Mammary epithelial cell (primary cell): ENCODE measurements at places on chromosomes 4 and X. TPM values are rescaled to one million over a fixed set of nuclear protein-coding genes. Genes with fewer than 3 reads are reported as not detected.

- DNase-seq = peak; percentile 89
These were observed at the start of gene ZNF732 for GRCh38 chr4:304969-305680. ZNF732 (minus strand) TSS chr4:305474; CDS start chr4:305310, 164 bp downstream.

DNA sequence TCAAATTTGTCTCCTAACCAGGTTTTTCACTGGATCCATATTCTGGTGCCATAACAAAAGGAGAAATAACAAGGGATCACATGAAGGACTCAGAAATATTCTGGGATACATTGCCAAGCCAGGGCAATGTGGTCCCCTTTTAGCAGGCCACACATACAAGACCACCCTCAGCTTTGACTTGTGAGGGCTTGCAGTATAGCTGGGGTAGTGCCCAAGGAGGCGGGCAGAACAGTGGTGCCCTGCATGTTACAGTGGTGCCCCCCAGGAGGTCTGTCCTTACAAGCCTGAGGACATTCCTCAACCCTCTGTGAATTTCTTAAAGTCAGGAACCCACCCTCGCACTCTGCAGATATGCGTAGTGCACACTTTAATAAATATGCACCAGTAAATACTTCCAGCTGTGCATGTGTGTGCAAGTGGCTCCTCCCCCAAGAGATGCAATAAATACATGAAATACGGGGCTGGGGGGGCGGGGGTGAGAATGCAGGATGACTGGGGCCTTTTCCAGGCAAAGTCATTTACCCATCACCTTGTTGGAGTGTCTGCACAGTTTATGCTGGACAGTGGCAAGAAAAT lies 34.4 kb upstream of the TBL1X start:
- no peak for DNase-seq

Gene GATA1
- total RNA-seq = not detected

DNA sequence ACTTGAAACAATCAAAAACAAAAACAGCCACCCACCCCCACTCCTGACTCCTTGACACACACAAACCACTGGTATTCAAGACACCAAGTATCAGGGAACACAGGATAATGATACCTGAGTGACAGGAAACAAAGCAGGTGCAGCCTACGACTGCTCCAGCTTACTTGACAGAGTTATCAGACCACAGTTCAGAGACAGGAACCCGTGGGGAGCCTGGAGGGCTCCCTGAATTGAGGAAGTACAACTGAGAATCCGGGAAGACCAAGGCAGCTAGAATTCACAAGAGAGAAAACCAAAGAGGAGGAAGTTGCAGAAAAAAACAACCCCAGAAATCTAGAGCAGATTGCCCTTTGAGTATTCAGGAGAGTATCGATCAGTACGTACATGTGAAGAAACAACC lies 20.5 kb downstream of the COMMD8 start:
- DNase-seq = no peak

DNA sequence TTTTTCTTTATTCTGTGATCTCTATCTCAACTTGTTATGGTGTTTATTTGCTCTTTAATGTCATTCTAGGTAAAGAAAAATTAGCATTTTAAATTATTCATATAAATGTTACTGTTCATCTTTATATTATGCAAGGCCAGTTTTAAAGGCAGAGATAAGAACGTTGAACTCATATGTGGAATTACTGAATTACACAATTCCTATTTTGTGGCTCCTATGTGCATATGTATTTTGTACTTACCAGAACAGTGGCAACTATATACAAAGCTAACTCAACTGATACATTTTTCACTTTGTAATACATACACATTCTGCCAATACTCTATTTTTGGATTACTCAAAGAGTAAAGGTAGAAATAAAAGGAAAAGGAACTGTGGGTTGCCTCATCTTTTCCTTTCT lies 533.2 kb upstream of the NR3C2 start:
- DNase-seq = no peak

Gene BRS3
- not detected in 2 replicates for total RNA-seq

DNA sequence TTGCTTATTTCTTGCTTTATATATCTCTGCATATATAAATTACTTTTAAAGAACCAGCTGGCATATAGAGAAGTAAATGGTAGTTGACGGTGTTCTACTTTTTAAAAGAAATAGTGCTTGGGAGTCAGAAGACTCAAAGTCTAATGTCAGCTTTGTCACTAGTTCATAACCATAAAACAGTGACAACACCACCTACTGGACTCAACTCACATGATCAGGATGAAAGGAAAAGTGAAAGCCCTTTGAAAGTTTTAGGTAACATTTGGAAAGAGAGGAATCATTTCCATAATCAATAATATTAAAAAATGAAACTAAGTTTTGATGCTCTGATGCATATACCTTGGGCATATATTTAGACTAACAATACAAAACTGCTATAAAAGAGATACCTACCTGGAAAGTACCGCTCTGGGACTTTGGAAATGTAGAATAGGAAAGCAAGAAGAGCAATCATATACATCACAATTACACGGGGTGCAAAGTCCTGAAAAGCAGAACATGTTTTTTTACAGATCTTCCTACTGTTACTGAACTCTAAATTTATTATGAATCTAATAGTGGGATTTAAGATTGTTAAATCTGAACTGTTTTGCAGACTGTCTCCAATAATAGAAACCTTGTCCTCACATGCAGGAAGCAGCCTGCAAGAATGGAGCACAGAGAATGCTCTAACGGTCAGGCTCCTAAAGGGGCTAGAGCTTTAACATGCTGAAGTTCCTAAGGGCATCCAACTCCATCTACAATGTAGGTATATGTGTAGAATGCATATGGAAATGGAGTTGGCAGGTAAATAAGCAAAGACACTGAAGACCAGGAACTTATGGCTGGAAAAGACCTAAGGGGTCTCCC lies 15.6 kb downstream of the PAQR3 start:
- DNase-seq = no peak

DNA sequence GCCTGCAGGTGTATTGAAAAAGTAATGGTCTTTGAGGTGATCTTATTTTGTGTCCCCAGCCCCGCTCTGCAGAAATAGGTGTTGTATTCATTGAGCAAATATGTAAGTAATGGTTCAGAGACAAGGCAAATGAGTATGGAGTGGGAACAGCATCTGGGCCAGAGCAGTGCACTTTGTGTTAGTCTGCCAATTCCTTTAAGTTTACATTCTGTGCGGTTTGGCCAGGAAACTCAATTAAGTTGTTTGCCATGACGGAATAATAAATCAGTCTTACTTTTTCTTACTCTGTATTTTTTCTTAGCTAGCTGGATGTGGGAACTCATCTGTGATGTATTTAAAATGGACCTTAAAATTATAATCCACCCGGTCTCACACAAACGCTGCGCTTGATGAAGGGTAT lies 12.6 kb downstream of the DCLK2 start:
- no peak for DNase-seq

- peak; percentile 82 for DNase-seq
These were observed 11.0 kb downstream of the BMX start for GRCh38 chrX:15511563-15511962.

GRCh38 chrX:9542761-9543111 lies 77.9 kb downstream of the TBL1X start:
- DNase-seq = no peak

DNA sequence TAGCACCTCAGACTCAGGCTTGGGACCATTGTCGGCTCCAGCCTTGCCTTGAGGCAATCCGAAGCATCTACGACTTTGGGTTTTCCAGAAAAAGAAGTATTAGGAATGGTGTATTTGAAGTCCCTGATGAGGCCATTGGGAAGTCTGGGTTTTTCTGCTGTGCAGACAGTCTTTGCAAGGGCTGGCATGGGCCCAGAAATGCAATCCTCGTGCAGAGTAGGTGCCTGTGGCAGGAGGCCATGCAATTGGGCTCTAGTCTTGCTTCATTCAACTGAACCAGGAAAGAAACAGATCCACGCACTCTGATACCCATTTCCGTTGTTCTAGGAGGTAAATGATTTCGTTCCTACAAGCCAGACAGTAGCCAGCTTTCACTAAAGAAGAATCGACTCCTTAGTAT lies 12.4 kb downstream of the ZFP92 start:
- DNase-seq = no peak

DNA sequence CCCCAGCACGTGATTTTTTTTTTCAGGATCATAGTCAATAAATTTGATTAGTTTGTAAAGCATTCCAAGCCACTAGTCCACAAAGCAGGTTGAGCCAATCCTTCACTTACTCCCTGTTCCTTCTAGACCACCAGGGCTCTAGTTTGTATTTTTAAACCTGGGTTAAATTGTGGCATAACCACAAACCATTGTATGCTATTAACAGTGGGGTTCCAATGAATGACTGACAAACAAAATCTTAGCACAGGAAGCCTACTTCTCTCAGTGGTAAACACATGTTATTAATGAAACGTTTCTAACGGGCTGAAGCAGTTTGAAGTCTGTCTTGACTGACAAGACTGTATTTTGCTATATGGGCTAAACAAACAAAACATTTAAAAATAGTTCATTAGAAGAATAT lies 48.6 kb upstream of the GYPA start:
- no peak for DNase-seq

DNA sequence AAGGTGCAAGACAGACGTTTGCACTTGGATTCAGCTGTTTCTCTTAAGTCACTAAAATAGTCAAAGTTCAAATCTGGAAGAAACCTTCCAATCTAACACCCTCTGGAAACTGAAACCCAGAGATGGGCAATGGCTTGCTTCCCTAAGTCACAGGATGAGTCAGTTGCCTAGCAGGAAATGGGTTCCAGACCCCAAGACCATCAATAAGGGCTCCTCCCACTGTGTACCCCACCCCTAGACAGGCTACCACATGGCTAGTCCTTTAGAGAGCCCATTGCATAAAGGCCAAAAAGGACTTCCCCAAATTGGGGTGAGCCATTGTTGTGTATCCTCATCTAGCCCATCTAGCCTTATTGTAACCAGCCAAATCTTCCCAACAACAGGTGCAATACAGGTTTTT lies 216.2 kb downstream of the HS6ST2 start:
- no peak for DNase-seq

DNA sequence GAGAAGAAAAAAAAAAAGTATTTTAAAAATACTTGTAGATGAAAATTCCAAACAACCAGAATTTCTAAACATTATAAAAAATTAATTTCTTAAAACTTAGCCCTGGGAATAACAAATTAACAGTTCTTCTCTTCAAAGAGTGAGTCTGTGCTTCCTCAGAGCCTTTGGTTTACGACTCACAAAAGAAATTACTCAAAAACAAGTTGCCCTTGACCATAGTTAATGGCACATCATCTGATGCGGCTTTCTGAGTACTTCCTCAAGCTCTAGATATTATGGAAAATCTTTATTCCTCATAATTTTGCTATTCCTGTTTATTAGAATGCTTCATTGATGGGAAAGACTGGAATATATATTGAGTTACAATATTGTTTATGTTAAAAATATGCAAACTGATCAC lies 23.7 kb downstream of the TAPT1 start:
- no peak for DNase-seq

- no peak for DNase-seq
These were observed 276.1 kb downstream of the CFAP299 start for GRCh38 chr4:80611678-80611979.

DNA sequence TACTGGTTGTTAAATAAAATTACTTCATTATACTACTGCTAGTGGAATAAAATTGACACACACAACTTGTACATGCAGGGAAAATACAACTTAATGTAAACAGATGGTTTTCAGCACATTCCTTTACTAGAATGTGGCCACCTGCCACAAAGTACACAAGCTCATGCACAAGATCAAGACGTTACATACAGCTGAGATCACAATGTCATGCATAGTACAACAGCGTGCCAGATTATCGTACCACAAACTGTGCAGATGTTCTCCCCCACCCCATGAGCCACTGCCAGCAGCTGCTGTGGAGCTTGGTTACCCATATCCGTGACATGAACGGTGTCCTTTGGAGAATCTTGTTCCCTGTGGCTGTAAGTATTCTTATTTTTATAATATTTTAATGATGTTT lies 27.7 kb downstream of the FBXO8 start:
- no peak for DNase-seq

DNA sequence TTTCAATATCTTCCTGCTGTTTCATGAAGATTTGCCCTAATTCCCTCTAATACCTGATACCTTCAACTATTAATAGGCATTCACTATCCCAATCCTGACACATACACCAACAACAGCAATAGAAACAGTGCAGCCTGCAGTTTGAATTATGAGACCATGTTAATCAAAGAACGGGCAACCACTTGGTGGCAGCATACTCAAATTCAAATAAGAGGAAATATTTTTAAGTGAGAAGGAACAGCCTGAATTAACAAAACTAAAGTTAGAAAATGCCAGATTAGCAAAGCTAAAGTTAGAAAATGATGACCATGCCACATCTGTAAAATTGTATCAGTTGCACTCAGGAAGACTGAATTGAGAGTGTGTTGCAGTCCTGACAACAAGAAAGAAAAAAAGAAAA lies 204.9 kb downstream of the SMARCA1 start:
- DNase-seq = peak; percentile 1

GRCh38 chrX:38052096-38052495 lies 45.7 kb downstream of the SYTL5 start:
- peak; percentile 86 for DNase-seq

GRCh38 chrX:39144323-39144722 lies 343.1 kb downstream of the MID1IP1 start:
- no peak for DNase-seq

Gene PLK4
- 2.8 TPM for total RNA-seq

DNA sequence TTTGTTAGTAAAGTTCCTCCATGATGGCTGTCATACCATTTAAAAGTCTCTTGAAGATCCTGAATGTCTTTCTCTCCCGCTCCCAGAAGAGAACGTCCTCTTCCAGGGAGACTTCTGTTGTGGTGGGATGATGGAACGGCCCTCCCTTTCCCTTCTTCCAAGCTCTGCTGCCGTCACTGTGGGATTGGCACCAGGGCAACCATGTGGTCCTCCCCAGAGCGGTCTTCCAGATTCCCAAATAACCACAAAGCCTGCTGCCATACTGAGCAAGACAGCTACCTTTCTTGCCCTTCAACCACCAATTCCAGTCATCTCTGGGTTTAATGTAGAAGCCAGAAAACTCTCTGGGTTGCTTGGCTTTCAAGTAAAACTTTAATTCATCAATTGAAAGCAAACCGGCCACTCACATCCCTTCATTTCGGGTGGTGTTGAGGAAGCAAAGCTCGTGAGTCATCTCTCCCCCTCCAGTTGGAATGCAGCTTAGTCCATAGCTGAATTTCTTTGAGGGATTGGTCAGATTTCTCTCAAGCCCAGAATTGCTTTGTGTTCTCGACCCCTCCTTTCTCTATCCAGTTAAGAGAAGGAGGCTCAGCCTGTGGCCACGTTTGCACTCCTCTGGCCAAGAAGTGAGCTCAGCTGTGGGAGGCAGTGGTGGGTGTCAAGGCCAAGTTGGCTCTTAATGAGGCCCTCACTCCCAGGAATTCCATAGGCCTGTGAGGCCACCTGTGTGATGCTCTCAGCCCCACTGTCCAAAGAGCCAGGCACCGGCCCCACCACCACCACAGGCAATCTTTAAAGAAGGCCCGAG lies 36.9 kb downstream of the FHDC1 start:
- peak; percentile 82 for DNase-seq
